ENCODE measurements at places on chromosomes 1 and 21.

DNA sequence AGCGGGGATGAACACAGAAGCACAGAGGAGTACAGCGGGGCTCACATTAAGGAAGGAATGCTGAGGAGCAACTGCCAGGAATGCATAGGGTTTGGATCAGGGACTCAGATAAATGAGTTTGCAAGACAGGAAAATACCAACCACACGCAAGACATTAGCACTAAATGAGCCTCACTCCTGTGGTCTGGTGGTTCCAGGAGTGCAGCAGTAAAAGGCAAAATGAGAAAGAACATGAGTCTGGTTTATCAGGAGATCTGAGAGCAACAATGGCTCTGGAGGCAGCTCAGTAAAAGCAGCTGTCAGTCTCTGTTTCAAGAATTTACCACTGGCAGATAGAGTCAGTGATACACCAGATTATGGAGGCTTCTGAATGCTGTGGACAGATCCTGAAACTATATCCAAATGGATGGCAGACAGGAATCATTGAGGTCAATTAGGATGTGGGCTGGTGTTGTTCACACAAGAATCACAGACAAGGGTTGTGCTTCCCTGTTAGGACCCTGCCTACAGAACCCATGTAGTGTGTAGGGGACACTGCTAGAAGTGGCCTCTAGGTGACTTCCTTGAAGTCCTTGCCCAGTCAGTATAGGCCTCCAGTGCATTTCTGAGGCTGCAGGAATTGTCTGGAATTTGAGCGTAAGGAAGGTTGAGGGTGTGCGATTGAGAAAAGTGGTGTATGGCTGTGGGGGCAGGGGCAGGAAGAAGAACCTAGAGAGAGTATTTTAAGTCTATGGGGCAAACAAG lies 50.3 kb downstream of the CASQ2 start:
- no peak for DNase-seq

DNA sequence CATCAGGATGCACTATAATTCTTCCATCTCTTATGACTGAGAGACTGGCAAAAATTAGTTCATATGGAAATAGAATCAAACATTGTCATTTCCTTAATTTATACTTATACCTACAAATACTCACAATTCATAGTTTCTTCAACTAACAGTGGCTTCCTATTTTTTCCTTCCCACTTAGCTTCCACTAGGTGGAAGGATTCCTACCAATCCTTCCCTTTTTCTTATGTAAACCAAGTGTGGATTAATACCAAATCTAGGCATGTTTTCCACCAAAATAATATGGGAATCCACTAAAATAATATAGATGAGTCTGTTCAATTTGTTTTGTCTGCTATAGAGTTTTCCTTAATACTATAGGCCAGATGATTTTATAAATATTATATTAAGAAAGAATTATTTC lies 1537.1 kb downstream of the PLA2G4A start:
- no peak for DNase-seq

DNA sequence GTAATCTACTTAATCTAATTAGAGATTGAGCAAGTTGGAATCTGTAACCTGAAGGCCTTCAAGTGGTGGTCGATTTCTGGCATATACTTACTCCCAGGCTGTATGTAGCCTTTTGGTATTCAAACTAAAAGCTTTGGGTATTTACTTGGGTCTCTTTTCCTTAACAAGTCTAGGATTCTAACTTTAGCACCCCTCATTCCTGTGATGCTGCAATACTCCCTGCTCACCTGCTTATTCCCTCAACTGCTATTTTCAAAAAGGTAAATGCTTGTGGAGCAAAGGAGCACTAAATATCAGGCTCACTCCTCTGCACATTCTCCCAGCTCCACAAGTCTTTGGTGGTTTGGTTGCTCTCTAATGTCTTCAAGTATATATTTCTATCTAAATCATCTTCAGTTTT lies 68.0 kb upstream of the CYYR1 start:
- DNase-seq, result no peak

GRCh38 chr1:186465946-186466345 lies 5.0 kb upstream of the PDC start:
- DNase-seq, result no peak

GRCh38 chr1:219143735-219144134 lies 29.9 kb upstream of the LYPLAL1 start:
- DNase-seq, result no peak

DNA sequence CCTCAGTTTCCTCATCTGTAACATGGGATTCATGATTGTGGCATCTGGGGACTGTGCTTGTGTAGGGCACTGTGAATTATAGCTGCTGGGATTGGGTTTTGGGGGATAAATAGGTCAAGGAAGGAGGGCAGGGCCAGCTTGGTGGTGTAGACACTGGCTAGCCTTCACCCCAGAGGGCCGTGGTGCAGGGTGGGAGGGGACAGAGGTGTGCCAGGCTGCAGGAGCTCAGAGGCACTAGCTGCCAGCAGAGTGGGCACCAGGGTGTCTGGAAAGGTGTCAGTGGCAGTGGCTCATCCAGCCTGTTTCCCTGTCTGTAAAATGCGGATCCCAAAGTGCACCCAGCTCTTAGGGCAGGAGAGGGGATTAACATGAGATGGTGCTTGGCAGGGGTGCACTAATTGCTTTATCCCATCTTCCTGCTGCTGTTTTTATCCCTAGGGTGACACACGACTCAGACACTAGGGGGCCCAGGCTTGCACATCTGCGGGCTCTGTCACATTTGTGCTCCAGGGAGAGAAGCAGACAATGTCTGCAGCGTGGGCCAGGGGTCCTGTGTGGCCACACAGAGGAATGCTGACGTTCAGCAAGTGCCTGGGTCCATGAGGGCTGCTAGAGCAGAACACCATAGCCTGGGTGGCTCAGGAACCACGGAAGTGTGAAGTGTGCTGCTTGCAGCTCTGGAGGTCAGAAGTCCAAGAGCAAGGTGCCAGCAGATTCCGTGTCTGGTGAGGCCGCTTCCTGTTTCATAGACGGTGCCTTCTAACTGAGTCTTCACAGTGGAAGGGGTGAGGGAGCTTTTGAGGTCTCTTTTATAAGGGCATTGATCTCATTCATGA lies 19.3 kb downstream of the OBSCN start:
- DNase-seq, result no peak

- DNase-seq, result no peak
Observed at GRCh38 chr1:7343882-7344281, 427.2 kb upstream of the VAMP3 start.

- DNase-seq, result peak; percentile 45
Observed at GRCh38 chr1:111856411-111857185, 100.9 kb downstream of the DDX20 start.

DNA sequence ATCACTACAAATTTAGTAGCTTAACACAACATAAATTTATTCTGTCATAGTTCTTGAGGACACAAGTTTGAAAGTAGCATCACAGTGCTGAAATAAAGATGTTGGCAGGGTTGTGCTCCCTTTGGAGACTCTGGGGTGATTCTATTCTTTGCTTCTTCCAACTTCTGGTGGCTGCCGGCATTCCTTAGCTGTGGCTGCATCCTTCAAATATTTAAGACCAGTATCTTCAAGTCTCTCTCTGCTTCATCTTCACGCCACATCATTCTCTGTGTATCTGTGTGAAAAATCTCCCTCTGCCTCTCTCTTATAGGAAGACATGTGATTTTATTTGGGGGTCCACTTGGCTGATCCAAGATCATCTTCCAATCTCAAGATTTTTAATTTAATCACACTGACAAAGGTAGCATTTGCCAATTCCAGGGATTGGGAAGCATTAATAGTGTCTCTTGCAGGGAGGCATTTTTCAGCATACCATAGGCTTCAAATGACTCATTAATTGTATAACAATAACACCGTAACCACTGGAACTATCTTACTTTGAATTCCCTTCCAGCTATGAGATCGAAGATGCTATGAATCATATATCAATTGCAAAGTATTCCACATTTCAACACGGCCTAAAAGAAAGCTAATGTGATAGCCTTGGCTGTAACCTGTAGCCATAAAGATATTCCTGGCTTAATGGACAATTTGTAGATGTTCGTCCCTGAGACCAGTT lies 74.6 kb downstream of the DPT start:
- no peak for DNase-seq

- no peak for DNase-seq
Observed at GRCh38 chr1:17293681-17294425, 14.1 kb upstream of the PADI4 start.

- DNase-seq, result peak; percentile 34
Observed at GRCh38 chr1:232678185-232678886, 48.4 kb upstream of the SIPA1L2 start.

GRCh38 chr1:155649676-155650075 lies 38.9 kb downstream of the YY1AP1 start:
- no peak for DNase-seq

DNA sequence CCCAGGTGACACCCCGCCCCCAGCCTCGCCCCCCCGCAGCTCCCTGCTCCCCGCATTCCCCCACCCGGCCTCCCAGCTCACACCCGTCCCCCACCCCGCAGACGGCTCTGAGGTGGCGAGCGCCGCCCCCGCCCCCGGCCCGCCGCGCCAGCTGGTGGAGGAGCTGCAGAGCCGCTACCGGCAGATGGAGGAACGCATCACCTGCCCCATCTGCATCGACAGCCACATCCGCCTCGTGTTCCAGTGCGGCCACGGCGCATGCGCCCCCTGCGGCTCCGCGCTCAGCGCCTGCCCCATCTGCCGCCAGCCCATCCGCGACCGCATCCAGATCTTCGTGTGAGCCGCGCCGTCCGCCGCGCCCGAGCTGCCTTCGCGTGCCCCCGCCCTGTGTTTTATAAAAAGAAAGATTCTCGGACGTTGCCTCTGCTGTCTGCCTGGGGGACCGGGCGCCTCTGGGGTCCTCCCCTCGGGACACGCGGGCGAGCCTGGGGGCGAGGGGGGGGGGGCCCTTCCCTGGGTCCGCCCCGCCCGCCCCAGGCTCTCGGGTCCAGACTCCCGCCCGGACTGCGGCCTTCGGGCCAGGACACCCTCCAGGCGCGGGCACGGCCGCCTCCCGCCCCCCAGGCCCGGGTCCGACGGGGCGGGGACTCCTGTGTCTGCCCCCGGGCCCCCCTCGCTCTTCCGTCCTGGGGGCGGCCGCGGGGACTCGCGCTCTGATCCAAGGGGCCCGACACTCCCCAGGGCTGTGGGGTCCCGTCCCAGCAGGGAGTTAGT lies 1.6 kb upstream of the MMP23B start:
- DNase-seq, result no peak

DNA sequence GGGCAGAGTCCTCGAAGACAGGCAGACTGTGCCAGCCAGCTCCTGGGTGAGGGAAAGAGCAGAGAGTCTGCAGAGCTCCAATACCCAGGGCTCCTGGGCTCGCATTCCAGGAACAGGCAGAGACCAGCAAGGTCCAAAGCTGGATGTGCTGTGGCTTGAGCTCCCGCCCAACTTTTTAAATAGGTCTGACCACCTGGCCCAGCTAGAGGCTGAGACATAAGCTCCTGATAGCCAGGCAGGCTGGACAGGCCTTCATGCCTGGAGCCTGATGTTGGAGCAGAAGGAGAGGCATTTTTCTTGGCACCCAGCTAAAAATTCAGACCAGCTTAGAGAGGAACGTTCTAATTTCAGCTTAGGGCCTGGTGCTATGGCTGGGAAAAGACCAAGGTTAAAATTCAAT lies 178.4 kb upstream of the TMEM51 start:
- DNase-seq, result no peak

DNA sequence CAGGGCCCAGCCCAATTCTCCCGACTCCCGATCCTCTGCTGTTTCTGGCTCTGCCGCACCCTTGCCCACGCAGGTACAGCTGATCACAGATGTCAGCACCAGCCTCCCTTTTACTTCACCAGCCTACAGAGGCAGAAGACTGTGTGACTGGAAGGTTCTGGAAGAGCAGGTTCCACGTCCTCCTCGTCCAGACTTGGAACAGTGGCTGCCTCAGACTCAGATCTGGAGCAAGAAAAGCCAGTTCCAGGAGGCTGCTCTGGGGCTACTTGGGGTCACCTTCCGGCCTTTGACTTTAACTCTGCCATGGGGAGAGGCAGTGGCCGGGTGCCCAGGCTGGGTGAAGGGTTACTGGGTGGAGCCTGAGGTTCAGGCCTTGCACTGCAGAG lies 16.1 kb upstream of the KLHDC7A start:
- DNase-seq, result no peak

GRCh38 chr1:87204921-87205320 lies 123.8 kb upstream of the LMO4 start:
- DNase-seq, result no peak

DNA sequence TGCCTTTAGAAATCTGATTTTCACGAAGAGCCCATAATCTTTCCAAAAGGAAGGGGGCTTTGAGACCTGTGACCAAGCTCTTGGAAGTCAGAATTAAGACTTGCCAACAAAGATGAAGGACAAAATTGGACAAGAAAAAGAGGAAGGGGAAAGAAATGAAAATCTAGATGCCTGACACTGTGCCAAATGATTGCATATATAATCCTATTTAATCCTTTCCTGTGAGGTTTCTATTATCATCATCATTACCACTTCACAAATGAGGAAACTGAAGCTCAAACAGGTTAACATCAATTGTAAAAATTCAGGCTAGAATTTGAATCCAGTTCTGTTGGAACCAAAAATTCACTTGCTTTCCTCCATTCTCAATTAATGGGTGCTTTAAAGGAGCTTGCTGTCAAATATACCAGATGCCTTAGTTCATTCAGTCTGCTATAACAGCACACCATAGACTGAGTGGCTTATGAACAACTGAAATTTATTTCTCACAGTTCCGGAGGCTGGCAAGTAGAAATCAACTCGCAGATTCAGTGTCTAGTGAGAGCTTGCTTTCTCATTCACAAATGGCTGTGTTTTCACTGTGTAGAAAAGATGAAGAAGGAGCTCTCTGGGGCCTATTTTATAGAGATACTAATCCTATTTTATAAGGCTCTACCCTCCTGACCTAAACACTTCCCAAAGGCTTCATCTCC lies 197.5 kb upstream of the ST6GALNAC5 start:
- DNase-seq, result no peak

DNA sequence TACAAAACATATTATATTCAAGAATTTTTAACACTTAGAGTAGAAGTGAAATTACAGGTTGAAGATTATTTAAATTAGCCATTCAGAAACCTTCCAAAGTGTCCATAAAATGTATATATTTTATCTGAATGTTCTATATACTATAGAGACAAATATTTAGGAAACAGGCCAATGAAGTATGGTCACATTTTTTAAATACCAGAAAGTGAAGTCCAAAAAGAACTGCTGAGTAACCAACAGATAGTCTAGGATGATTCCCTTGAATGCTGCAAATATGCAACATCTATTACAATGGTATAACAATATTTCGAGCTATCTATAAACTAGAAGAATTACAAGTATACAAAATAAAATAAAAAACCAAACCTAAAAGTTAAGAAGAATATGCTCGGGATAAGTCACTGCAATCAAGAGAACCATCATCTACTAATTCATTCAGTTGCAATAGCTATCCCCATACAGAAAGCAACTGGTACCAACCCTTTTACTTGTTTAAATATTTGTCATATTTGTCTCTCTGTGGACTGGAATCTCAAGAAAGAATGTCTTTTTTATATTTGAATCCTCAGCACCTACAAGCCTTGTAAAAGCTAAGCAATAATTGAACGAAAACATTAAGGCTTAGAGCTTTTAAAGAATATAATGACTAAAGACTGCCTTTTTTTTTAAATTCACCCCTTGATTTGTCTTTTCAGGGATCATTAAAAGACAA lies 8.1 kb downstream of the ODF2L start:
- DNase-seq, result no peak

GRCh38 chr1:209652873-209653401 lies 712 bp upstream of the LAMB3 start:
- no peak for DNase-seq

- no peak for DNase-seq
Observed at GRCh38 chr1:78223417-78224215, 177.8 kb downstream of the GIPC2 start.

GRCh38 chr1:220652995-220653394 lies 37.2 kb upstream of the C1orf115 start:
- no peak for DNase-seq

- DNase-seq, result no peak
Observed at GRCh38 chr1:226209307-226210059, 14.0 kb upstream of the MIXL1 start.

GRCh38 chr1:220886470-220887201 lies 7.4 kb downstream of the HLX start:
- no peak for DNase-seq

Data from SHP77 (cell line).